AG09319 (cell line): ENCODE measurements at places on chromosomes 7 and 10.

DNA sequence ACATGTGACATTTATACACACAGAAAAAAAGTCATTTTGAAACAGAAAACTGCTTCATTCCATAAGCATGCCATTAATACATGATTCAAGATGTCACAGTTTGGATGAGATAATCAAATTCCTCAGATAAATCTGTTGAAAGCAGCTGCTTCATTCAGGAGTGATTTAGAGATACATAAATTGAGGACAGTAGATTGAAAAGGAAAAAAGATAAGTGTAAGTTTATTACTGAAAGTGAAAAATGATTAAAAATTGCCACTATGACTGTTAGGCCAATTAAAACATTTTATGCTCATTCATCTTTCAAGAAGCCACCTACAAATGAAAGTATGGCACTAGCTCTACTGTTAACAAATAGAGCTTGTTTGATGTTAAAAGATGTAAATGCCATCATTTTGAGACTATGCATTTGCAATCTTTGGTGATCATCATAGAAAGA is 136.9 kb upstream of the CDK6 start:
- DNase-seq = no peak

GRCh38 chr10:104218751-104219150 is 13.4 kb downstream of the CFAP43 start:
- no peak for DNase-seq

GRCh38 chr10:131062621-131063260 is 248.8 kb downstream of the TCERG1L start:
- DNase-seq = no peak

DNA sequence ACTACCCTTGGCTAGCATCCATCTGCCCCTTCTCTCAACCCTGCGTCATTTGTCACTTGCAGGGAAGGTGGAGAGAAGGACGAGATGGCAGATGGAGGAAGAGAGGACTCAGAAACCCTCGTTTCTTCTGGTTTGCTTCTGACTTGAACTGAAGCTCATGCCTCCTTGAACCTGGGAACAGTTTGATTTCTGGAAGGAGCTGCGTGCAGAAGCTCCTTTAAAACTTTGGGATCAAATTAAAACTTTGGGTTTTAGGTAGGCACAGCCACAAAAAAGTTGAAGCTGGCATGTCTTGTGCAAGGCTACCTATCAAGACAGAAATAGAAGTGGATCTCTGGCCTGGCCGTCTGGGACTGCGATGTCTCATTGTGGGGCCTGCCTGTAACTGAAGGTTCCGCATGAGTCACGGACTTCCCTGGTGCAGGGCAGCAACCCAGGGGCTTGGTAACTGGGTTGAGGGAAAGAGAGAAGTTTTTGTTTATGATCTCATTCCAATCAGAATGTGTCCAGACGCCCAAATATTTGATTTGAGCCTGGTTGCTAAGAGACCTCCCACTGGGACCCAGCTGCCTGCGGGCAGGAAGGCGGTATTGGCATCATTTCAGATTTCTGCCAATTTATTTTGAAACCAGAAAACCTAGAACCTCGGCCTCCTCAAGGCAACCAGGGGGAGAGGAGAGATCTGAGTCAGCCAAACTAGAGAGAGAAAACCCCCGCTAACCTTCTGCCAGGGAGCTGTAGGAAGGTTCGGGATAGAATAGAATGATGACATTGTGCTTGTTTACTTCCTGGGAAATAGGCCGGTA is 15.8 kb upstream of the CAMK1D start:
- DNase-seq = peak; percentile 90

GRCh38 chr7:47681249-47681810 is 99.4 kb upstream of the TNS3 start:
- no peak for DNase-seq

DNA sequence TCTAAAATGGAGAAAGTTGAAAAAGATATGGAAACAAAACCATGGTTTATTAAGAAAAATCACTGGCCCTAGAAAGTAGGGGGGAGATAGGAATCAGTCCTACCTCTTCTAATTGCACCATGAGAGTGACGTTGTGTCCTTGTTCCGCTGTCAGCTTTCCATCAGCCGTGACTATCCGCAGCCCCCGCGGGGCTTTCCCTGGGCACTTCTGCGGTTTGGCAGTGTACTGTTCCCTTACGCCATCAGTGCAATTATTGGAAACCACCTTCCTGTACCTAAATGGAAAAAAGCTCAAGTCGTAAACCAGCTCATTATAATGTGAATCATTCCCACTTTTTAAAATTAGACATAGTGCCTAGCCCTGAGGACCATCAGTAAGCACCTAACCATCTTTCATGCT is 512.2 kb downstream of the SORCS1 start:
- no peak for DNase-seq

DNA sequence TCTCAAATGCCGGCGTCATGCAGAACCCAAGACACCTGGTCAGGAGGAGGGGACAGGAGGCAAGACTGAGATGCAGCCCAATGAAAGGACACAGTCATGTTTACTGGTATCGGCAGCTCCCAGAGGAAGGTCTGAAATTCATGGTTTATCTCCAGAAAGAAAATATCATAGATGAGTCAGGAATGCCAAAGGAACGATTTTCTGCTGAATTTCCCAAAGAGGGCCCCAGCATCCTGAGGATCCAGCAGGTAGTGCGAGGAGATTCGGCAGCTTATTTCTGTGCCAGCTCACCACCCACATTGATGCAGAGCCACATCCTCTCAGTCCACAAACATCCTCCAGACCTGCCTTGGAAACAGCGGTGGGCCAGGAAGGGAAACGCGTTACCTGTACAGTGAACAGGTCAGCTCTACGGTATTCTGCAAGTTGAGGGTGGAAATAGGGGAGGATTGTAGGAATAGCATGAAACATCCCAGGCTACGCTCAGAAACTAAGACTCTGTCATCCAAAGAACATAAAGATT is 133.1 kb upstream of the PRSS1 start:
- no peak for DNase-seq

DNA sequence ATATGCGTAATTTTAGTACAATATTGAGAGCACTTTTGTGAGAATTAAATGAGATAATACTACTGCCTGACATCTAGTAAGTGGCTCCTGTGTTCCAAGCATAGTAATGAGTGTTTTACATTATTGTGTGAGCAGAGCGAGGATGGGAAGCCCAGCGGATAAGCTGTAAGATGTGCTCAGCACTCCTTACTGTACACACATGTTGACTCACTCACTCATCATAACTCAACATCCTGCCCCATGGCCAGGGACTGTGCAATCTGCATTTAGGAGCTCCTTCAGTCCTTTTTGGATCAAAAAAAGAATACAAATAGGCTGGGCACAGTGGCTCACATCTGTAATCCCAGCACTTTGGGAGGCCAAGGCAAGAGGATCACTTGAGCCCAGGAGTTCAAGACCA is 72.9 kb upstream of the NEBL start:
- no peak for DNase-seq

DNA sequence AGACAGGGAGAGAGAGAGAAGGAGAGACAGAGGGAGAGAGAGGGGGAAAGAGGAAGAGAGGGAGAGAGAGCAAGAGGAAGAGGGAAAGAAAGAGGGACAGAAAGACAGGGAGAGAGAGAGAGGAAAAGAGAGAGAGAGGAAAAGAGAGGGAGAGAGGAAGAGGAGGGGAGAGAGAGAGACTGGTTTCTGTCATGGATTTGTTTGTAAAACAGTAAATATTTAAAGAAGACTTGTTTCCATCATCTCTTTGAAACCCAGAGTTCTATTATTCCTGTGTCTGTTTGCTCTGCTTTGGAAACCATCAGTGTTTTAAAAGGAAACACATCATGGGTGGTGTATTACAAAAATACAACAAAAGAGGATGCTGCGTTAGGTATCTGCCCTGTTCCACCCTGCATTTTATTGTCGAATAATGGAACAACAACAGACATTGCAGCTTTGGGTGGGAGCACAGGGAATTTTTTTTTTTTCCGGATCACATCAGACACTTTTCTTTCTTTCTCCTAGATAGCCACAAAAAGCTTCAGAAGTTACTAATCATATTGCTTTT is 150.7 kb upstream of the RSU1 start:
- no peak for DNase-seq

DNA sequence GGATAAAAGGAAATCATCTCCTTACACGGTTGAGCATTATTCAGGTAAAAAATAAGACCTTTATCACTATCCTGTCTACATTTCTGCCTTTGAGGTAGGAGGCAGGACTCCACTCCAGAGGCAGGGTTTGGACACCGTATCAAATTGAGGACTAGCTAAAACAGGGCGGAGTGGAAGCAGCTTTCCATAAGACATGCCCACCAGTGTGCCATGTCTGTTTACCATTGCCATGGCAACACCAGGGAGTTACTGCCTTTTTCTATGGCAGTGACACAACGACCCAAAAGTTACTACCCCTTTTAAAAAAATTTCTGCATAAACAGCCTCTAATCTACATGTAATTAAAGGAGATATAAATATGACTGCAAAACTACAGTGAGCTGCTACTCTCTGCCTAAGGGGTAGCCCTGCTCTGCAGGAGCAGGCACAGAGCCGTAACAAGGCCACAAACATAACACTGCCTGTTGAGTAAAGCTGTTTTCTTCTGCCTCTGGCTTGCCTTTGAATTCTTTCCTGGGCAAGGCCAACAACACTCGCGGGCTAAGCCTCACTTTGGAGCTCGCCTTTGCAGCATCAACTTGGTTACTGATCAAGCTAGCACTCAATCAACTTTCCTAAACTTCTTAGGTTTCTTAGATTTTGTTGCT is 26.5 kb downstream of the DGKB start:
- DNase-seq = no peak

- no peak for DNase-seq
Observed at GRCh38 chr10:1424648-1425047, 312.7 kb downstream of the ADARB2 start.

- no peak for DNase-seq
Observed at GRCh38 chr7:150403376-150404171, 24.4 kb downstream of the ZNF775 start.

GRCh38 chr7:36668080-36668479 is 56.2 kb downstream of the AOAH start:
- no peak for DNase-seq

DNA sequence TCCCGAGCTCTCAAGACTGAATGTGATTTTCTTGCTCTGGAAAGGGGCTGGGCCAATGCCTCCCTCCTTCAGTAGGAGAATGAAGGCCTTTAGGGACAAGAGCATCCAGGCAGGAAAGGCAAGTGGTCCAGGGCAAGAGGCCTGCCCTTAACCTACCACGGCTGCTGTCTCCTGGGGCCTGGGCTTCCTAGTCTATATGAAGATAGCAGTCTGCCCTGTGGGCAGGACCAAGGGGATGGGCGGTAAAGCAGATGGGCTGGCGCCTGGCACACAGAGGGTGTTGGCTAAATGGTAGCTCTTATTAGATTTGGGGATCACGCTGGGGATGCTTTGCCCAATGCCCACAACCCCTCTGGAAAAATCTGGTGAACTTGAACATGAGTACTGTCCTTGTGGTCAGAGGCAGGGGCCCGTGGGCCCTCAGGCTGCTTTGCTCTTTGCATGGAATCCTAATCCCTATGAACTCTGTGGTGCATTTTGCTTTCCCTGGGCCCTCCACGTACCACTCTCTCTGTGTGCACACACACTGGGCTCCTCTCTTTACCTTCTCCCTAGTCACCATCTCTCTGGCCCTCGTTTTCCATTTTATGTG is 20.3 kb downstream of the CHAT start:
- no peak for DNase-seq

GRCh38 chr10:72107325-72108003 is 19.1 kb upstream of the SPOCK2 start:
- DNase-seq = no peak

DNA sequence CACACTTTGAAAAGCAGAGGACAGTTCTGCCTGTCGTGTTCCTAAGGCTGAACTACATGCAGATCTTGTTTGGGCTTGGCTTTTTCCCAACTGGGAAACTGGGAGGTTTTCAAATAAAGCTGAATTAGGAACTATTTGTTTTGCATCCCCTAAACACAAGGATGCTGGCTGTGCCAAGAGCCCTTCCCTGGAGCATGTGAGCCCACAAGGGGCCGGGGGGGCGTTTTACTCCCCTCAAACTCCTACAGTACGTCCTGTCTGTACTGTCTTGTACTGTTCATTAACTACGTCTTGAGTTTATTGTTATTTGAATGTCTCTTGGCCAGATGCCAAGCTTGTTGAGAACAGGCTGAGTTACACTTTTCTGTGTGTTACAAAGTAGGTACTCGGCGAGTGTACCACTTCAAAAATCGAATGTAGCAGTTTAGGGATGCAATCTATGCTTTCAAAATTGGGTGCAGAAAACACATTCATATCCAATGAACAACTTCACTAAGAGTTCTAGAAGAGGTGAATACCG is 94.9 kb downstream of the GFRA1 start:
- DNase-seq = no peak

GRCh38 chr10:63483983-63484382 is 18.2 kb upstream of the JMJD1C start:
- DNase-seq = no peak

DNA sequence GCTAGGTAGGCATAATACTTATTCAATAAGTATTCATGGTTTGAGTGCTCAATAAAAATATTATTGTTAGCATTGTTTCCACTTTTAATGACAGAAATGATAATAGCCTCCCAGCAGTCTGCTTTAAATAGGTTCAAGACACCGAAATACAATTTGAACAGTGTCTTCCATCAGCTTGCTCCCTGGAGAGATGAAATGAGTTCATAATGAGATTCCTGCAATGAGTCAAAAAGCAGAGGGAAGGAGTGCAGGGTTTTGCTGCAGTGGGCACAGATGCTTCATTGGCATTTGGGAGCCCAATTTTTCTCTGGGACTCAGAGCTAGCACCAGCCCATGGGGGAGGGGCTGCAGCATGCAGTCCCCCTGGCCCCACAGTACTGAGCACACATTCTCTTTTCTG is 32.6 kb upstream of the CHCHD3 start:
- DNase-seq = no peak
